BE2C (cell line): ENCODE measurements at places on chromosomes 2 and 18.

GRCh38 chr2:138490673-138491494 is 10.7 kb upstream of the SPOPL start:
- DNase-seq: no peak

DNA sequence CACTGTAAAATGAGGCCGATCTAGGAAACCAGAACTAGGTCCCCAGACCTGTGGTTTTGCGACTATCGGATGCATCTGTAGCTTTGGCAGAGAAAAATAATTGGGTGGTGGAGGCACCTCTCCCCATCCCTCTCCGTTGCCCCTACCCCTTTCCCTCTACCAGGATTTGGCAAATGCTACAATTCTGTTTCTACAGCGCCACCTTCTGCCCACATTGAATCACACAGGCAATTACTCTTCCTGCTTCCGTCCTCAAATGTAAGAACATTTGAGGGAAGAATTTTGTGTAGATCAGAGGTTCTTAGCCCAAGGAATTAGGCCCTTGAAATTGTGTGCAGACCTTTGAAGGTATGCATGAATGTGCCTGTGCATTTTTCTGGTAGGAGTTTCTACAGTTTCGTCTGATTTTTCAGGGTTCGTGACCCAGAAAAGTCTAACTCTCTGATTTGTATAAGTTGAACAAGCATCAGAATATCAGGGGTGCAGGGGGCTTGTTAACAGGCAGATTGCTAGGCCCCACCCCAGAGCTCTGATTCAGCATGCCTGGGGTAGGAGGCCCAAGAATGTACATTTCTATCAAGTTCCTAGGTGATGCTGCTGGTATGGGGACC is 11.2 kb downstream of the ATP6V1B1 start:
- DNase-seq: peak; percentile 52

DNA sequence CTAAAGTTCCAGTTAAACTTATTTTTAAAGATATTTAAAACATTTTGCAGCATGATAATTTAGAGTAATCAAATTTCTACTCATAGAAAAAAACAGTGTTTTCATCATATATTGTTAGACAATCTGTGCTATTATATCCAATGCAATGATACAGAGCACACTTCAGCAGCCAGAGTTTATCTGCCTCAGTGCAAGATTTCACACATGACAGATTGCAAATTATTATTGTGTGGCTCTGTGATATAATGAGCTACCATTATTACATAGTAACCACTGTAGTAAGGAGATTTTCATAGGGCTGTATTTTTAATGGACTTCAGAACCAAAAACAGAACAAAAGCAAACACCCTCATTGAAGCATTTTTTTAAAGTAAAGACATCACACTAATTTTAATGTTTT is 762.4 kb downstream of the DSC3 start:
- DNase-seq: no peak

DNA sequence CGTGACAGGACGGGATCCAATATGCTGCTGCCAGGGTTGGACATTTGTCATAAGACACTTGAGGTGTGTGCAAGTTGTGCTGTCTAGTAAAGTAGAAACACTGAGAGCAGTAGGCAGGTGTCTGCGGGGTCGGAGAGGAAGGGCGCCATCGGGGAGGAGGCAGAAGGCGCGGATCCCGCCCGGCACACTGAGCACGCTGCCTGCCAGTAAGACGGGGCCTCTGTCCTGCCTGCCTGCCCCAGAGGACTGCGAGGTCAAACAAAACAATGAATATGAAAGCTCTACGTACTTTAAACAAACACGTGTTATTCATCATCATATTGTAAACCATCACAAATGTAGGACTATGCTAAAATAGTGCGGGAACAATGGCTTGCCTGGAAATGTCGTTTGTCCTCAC is 349.3 kb upstream of the SALL3 start:
- DNase-seq: no peak

DNA sequence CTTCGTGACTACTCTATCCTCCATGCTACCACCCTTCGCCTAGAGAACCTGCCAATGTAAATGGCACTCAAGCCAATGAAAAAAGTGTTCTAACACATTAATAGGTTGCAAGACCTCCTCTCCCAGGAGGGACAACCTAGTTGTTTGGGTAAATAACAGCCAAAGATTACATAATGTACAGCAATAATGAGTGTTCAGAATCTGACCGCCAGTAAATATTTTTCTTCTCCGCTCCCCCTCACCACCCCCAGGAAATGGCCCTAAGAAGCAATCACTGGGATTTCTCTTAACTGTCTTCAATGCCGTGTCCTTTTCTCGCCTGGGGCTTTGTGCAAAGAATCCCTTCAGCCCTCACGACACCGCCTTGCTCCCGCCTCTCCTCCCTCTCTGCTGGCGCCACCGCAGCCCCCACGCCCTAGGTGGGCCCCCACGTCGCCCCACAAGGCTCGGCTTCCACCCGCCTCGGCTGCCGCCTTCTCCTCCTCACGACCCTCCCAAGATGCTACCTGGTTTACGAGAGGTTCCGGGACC is 458 bp downstream of the HYCC2 start:
- DNase-seq: no peak

DNA sequence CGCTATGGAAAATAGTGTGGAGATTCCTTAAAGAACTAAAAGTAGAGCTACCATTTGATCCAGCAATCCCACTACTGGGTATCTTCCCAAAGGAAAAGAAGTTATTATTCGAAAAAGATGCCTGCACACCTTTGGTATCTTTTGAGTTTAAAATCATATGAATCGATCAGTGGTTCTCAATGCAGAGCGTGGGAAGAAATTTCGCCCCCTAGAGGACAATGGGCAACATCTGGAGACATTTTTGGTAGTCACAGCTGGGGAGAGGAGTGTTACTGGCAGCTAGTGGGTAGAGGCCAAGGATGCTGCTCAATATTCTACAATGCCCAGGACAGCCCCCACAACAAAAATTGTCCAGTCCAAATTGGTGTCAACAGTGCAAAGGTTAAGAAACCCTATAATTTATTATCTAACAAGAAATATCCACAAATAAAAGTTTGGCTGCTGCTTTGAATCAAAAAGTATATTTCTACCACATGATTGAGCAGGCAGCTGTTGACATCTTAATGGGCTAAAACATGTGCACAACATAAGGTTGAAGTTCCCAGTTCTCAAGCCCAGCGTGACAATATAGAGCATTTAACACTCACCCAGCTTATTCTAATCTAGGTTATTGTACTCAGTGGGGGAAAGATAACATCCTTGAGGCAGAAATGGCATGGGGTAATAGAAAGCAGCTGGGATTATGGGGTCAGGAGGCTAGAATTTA is 425.7 kb downstream of the LRATD1 start:
- no peak for DNase-seq

- DNase-seq: no peak
Measured at GRCh38 chr2:128664499-128664971, 345.9 kb upstream of the HS6ST1 start.

- no peak for DNase-seq
Measured at GRCh38 chr18:10049747-10050146, 135.9 kb downstream of the VAPA start.

DNA sequence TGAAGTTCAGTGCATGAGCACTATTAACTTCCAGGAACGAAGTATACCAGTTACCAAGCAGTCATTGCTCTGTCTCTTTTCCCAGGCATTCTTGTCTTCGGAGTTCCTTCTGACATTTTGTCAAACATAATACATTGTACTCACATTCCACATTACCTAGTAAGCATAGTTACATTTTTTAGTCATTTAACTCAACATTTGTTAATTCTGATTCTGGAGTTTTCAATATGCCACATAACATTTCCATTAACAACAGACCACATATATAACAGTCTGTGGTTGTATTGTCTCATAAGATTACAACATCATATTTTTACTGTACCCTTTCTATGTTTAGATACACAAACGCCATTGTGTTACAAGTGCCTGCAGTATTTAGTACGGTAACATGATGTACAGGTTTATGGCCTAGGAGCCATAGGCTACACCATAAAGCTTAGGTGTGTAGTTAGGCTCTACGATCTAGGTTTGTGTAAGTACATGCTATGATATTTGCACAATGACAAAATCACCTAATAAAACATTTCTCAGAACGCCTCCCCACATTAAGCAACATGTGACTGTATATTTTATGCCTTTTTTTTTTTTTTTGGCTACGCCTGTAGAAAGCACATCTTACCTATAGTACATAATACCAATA is 187.1 kb downstream of the DYM start:
- DNase-seq: no peak

- no peak for DNase-seq
Measured at GRCh38 chr2:153476491-153476815, 2.1 kb downstream of the RPRM start.

GRCh38 chr2:241313543-241314095 is 1.9 kb downstream of the HDLBP start:
- DNase-seq: no peak

DNA sequence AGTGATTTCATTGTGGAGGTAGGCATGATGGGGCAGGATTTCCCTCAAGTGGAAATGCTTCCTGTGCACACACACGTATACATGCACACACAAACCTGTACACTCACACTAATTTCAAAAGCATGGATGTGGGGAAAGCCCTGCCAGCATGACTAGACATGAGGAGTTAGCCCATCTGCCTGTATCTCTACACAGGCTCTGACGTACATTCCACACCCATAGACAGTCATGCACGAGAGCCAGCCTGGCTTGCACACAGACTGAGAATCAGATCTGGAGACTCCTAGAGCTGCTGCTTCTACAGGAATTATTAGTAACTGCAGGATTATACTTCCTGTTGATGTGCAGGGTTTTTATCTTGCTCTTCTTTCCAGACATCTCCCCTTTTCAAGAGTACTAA is 27.3 kb upstream of the NFU1 start:
- no peak for DNase-seq

GRCh38 chr18:2513616-2514015 is 57.7 kb downstream of the METTL4 start:
- no peak for DNase-seq

- no peak for DNase-seq
Measured at GRCh38 chr2:200298816-200299215, 7.7 kb upstream of the SPATS2L start.

DNA sequence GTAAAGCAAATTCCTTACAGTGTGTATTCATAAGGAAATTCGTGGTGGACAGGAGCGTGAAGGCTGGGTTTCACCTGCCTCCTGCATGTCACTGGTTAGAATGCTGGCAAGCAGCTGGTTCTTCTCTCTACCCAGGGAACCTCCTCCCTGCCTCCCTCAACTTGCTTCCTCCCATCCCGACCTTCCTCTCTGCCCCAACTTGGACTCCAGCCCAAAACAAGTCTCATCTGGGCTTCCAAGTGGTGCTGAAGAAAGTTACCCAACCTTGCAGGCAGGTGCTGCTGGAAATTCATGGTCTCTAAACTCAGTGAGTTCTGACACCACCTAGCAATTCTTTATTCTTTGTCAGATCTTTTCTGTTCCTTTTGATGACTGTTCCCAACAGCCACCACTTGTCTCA is 184.5 kb downstream of the BCL2 start:
- no peak for DNase-seq

DNA sequence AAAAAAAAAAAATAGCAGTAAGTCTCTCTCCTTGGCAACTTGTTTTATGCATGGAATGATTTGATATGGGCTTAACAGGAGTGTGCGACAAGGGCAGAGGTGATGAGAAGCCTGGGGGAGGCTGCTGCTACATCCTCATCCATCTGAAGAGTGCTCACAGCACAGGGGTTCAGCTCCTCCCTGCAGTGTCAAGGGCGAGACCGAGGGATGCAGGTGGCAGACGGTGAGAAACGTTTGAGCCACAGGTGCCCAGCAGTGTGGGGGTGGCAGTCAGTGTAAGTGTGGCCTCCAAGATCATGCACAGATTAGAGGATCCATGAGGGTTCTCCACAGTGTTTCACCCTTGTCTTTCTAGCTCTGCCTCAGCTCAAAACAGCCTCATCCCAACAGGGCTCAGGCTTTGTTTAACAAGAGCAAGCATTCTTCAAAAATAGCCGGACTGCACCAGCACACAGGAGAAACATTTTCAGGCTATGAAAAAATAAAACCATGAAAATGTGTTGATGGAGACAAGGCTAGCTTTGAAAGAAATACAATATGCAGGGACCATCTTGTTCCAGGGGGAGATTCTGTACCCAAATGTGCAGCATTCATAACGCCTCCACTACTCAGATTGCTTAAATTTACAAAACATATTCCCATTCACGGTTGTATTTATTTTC is 324.5 kb upstream of the MYT1L start:
- DNase-seq: no peak

DNA sequence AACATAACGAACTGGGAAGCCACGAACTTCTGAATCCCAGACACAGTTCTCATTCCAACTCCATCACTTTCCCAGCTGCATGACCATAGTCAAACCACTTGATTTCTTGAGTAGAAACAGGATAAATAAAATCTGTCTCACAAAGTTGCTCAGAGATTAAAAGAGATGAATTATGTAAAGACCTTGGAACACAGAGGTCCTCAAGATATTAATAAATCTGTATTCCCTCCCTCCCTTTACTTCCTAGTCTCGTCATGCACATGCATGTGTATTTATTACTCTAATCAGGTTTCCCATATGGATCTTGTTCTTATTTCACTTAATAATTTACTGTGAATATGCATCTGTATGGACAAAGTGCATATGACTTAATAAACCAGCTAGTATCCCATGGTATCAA is 21.1 kb upstream of the CSRNP3 start:
- DNase-seq: no peak

DNA sequence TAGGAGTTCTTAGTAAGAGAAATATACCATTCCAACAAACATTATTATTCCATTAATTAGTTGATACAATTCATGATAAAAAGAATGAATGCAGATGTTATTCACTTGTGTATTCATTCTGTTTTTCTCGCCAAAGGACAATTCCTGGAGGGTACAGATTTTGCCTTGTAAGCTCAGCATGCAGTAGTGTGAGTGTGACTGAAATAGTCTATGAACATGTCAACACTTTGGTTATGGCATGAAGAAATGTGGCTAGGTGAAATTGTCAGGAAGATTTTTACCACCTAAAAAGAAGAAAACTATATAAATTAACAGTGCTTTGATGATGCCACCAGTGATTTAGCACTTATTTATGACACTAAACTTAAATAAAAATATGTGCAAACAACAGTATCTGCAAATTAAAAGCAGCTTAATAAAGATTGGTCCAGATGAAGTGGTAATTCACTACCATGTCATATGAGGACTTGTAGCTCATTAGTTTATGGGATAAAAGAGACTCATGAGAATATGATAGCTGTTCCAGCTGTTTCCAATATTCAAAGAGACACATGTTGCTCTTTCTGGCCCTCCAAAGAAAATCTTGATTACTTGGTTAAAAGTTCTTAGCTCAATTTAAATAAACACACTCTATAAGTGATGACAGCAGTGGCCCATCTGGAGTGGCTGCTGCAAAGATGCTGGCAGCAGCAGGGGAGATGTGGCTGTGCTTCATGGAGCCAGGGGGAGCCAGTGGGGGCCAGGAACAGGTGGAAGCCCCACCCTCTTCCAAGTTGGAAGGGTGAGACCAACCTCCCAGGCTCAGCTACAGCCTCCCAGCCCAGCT is 165.0 kb downstream of the CDH19 start:
- no peak for DNase-seq
